ENCODE measurements at places on chromosomes 1 and 21.

DNA sequence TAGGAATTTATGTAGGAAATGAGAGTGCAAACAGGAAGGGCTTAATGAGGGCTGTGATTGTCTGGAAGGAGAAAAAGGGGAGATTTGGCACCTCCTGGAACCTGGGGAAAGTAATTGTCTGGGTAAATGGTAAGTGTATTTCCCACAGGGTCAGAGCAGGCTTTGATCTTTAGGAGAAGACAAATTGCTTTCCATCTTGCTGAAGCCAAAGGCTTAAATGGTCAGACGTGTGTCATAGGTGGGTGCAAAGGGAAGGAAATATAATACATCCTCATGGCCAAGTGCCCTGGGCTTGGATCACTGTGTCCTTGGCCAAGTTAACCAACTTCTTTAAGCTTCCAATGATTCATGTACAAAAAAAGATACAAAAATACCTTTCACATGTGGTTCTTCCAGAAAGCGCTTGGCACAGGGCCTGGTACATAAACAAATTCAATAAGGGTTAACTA, 1.3 kb upstream of the DUSP23 start:
- no peak for DNase-seq

DNA sequence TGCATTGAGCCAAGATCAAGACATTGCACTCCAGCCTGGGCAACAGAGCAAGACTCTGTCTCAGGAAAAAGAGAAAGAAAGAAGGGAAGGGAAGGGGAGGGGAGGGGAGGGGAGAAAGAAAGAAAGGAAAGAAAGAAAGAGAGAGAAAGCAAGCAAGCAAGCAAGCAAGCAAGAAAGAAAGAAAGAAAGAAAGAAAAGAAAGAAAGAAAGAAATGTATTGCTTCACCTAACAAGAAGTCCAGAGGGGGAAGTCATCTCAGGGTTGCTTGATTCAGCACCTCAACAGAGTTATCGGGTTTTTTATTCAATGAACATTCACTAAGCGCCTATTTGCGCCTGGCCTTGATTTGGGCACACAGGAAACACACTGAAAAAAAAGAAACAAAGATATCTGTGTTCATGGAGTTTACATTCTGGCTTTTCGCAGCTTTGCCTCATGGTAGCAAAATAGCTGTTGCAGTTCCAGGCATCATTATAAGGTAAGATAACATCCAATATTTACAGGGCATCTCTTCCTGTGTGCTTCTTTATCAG, 8.2 kb upstream of the RCSD1 start:
- DNase-seq: no peak

DNA sequence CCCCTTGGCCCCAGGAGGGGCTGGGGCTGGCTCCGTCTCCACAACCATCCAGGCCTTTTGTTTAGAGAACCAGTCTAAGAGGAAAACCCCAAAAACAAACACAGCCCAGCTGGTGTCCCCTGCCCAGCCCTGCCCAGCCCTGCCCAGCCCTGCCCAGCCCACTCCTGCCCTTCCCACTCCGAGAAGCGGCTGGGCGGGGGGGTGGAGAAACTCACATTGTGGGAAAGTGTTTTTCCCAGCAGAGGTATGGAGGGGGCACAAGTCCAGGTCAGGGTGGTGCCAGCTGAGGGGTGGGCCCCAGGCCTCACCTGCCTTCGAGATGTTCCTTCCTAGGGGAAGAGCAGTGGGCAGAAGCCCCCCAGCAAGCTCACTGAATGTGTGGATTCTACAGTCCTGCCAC, 10.0 kb upstream of the FAM131C start:
- DNase-seq: no peak

GRCh38 chr1:186531561-186532165, 70.7 kb upstream of the PDC start:
- no peak for DNase-seq

DNA sequence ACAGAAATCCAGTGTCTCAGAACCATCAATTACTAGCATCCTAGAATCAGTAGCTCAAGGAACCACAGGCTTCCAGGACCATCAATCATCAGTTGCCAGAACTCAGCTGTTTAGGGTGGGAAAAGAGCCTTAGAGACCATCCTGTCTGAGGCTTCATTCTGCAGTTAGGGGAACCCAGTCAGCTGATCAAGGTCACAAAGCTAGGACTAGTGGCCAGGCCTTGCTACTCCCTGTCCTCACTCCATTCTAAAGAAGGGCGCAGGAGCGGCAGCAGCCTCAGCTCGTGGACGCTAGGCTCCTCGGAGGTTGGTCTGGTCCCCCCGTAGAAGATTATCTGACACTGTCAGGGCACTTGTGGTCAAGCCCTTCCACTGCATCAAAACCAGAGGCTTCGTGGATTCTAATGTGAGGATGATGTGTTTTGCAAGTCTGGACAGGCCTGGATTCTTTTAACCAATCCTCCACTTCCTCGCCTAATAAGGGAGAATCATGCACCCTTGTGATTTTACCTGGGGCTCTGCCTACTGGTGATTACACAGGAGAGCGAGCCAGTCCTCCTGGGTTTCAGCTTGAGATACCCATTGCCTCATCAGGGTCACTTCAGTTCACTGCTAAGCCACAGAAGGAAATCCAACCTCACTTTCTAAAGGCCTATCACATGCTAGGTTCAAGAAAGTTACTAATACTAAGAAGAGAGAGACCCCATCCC, 41.7 kb upstream of the IFFO2 start:
- DNase-seq: no peak

DNA sequence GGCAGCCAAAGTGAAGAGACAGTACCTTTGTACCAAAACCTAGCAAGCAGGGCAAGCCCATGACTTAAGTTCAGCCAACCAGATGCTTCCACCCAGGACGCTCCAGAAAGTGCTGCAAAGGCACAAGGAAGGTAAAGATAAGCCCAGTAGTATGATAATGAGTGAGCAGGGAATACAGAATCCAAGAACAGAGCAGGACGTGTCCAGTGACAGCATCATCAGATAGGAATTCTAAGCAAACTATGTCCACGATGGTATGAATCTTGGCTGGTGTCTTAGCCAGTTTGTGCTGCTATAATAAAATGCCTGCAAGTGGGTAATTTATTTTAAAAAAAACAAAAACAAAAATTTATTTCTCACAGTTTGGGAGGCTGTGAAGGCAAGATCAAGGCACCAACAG, 13.6 kb downstream of the GJA4 start:
- DNase-seq: no peak

GRCh38 chr1:97190326-97190725, 468.7 kb downstream of the PTBP2 start:
- DNase-seq: no peak
